ENCODE measurements at places on chromosomes 3 and 15.
A peak's percentile ranks its signal among the peaks of the same experiment; 100 is the strongest.

DNA sequence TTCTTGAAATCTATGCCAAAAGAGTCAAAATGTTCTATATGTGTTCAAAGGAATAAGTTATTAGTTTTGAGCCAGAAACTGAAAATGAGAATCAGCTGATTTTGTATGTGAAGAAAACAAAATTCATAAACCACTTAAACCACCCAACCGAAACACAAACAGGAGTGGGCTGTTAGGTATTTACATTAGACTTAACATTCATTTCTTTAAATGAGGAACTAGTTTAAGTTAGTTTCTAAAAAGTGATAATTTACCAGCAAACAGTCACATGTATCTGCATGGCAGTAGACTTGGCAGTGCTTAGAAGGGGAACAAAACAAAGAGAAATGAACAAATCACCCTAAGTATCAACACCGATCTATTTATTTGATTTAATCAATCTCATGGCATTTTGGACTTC, 128.0 kb downstream of the GMNC start:
- DNase-seq, result no peak

DNA sequence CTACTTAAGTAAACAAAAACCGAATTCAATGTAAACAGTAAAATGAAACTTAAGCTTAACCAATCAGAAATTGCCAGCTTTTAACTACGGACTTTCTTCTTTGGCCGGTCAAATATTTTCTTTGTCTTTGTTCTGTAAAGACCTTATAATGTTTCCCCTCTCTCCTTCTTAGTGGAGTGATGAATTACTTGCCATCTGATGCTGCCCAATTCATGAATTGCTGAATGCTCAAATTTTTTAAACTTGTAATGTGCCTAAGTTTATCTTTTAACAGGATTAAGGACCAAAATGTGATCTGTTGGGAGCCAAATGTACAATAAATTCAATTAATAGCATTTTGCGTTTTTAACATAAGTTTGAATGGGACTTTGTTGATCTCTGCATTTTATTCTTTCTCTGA, 345.8 kb upstream of the CBLB start:
- DNase-seq, result no peak

GRCh38 chr15:33559207-33559890, 248.6 kb downstream of the RYR3 start:
- DNase-seq, result no peak

GRCh38 chr15:38072348-38073177, 138.1 kb downstream of the TMCO5A start:
- DNase-seq, result no peak

- peak; percentile 21 for DNase-seq
Observed at GRCh38 chr3:187763850-187764648, 18.8 kb upstream of the BCL6 start.

GRCh38 chr3:26350853-26351252, 271.7 kb upstream of the LRRC3B start:
- DNase-seq, result no peak

DNA sequence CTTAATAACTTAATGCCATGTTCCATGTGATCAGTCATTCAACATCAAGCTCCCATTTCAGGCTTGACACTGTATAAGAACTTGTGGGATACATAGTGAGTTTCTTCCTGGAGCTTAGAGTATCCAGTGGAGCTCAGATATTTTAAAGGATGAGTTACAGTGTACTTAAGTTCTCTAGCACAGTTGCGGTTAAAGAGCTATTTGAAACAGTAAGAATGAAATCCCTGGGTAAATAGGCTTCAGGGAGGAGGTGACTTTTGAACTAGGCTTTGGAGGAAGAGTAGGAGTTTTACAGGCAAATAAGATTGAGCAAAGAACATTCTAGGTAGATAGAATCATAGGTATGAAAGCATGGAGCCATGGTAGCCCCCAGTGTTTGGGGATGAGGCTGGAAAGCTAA, 3.8 kb downstream of the ZNF592 start:
- no peak for DNase-seq

DNA sequence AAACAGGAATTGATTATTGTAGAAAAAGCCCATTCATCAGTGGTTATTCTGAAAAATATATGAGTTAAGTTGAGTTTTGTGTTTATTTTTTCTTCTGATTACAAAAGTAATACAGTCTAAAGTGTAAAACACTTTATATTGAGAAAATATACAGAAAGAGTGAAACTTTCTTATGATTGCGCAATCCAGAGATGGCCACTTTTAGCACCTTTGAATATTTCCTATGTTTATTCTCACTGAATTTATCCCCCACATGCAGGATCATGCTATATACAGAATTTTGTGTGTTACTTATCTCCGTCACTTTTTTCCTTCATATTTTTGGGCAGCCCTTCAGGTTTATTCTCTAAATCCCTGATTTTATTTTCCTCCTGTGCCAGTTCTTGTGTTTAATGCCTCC, 285.2 kb downstream of the NAALADL2 start:
- no peak for DNase-seq

GRCh38 chr15:51398626-51399025, 57.2 kb downstream of the GLDN start:
- DNase-seq, result no peak

GRCh38 chr3:195224980-195225580, 45.9 kb downstream of the XXYLT1 start:
- DNase-seq, result no peak

DNA sequence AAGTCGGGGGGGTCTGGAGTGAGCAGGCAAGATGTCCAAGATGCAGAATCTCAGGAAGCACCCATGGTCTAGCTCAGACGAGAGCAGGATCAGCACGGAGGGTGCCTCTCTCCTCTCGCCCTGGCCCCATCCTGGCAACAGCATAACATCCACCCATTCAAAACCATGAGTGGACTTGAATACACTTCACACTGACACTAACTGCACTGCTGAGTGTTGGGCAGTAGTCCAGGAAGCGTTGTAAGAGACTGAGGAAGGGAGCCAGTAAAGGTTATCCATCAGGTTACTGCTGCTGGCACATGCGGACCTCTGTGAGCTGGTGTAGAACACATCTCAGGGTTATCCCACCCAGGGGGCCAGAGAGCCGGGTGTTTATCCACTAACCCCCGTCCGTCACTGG, 131.0 kb upstream of the TOPAZ1 start:
- DNase-seq, result no peak

- DNase-seq, result no peak
Observed at GRCh38 chr15:66912441-66912840, 153.0 kb upstream of the SMAD3 start.

GRCh38 chr3:170274641-170275040, 52.4 kb downstream of the PRKCI start:
- DNase-seq, result no peak

GRCh38 chr15:97566961-97567360, 393.5 kb upstream of the ARRDC4 start:
- DNase-seq, result no peak

DNA sequence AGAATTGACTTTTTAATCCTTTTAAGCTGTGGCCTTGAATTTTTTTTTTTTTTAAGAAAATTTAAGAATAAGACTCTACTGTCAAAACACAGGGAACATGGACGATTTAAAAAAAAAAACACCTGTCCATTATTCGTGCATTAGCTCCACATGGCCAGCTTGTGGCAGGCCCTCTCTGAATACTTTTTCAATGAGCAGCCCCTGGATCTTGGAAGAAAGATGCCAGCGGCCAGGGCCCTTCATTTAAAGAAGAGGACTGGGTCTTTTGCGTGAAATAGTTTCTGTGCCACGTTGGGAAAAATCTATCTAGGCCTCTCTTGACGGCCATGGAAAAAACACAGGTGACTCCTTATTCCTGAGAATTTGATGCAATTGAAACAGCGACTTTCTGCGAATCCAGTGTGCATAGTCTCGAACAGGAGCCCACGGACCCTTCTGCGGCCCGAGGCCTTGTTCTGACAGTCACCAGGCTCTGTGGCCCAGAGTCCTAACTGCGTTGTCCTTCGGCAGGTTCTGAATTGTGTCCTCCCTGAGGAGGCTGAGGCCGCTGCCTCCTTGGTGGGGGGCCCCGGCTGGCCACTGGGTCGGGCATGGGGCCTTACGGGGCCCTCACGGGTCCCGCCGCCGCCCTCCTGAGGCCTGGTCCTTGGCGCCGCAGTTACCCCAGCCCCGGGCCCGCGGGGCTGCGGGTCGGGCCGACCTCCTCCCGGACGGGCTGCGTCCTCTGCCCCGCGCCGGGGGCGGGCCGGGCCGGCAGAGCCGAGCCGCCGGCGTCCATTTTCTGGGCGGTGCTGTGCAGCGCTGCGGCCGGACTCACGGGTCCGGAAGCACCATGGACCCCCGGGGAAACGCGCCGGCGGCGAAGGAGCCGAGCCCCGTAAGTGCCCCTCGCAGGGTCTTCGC, 33.5 kb downstream of the ZBTB38 start:
- DNase-seq, result no peak

DNA sequence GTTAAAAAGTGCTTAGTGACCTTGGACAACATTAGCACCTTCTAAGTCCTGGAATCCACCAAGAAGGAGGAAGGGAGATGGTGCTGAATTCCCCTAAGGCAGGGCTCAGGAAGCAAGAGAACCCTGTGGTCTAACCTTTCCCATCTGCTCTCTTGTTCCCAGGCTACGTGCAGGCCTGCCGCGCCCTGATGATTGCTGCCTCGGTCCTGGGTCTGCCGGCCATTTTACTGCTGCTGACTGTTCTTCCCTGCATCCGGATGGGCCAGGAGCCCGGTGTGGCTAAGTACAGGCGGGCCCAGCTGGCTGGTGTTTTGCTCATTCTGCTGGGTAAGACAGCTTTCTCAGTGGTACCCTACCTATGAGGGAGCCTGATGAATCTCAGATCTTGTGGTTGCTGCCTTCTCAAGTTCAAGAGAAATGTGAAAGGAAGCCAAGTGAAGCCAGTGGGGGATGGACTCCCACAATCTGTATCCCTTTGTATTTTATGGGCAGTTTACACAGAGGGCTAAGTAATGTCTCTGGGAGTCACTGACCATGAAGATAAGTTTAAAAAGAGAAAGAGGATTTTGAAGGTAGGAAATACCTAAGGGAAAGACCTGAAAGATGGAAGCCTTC, 4.4 kb downstream of the CLDN11 start:
- DNase-seq, result no peak

- DNase-seq, result no peak
Observed at GRCh38 chr15:64604319-64604718, 143.9 kb downstream of the ZNF609 start.

GRCh38 chr3:11835028-11835639, 11.6 kb downstream of the TAMM41 start:
- no peak for DNase-seq

DNA sequence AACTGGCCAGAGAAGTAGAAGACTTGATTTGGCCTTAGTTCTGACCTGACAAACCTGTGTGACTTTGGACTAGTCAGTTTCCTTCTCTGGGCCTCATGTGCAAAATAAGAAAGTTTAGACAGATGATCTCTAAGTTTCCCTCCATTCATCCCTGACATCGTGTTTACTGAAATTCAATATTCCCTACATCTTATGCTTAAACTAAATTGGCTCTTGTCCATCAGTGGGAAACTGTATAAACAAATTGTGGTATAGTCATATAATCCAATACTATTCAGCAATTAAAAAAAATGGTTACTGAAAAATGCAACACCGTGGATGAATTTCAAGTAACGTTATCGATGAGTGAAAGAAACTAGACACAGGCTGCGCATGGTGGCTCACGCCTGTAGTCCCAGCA, 64.4 kb upstream of the HRH1 start:
- DNase-seq, result no peak

GRCh38 chr3:36893826-36894225, 51.0 kb downstream of the TRANK1 start:
- DNase-seq, result no peak
